ENCODE measurements at places on chromosomes 12 and 14. TPM values are rescaled to one million over a fixed set of nuclear protein-coding genes. Genes with fewer than 3 reads are reported as not detected.

The SYCP3 gene
- total RNA-seq, result 0.12 TPM

The OR11H6 gene
- not detected for total RNA-seq

The ZNF891 gene
- 4.4 TPM for total RNA-seq

The CD163L1 gene
- 5.8 TPM for total RNA-seq

The JPH4 gene
- 6.2 TPM for total RNA-seq

The ENDOU gene
- not detected for total RNA-seq

The ACVRL1 gene
- 72.2 TPM for total RNA-seq

The TEDC1 gene
- total RNA-seq, result 8.7 TPM

The LRP6 gene
- 133 TPM for total RNA-seq

The TMEM132C gene
- 5.1 TPM for total RNA-seq

The IL23A gene
- total RNA-seq, result not detected

The COX14 gene
- 48.9 TPM for total RNA-seq

The TTC9 gene
- total RNA-seq, result 1.8 TPM

The TRHDE gene
- 40.1 TPM for total RNA-seq

The GPX2 gene
- total RNA-seq, result 2.5 TPM

The TBPL2 gene
- total RNA-seq, result not detected

Data from metanephros (tissue), 2 donors.